T-helper 17 cell (primary cell): ENCODE measurements at places on chromosomes 5 and 9. TPM values are rescaled to one million over a fixed set of nuclear protein-coding genes. Genes with fewer than 3 reads are reported as not detected.

DNA sequence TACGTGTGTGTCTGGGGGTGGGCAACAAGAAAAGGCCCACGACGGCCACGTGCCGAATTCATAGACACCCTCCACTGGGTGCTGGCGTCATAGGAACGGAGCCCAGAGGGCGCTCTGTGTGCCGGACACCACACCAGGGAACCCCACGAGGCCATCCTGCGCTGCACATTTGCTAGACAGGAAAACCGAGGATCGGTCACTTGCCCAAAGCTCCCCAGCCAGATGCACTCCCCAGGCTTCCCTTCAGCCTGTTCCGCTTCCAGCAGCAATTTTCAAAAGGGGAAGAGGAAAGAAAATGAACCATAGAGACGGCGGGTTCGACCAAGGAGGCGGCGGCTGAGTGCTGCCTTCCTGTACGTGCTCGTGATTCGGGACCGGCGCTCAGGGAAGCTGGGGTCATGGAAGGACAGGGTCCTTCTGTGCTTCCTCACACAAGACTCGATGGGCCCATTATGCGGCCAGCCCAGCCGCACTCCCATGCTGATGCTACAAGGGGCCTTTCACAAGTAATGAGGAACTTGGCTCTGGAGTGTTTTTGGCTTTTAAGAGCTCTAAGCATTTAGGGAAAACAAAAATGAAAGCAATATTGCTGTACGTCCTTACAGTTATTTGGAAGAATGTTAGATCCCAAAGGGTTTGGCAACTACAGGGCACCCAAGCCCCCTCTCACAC is 124.6 kb upstream of the SARDH start:
- H3K4me1 ChIP-seq, result peaks cover 2% of the 10 kb centered on the region
- H3K27ac ChIP-seq, result no peak overlapping the region
- no peaks in the 10 kb centered on the region for H3K27me3 ChIP-seq

SH3PXD2B gene
- 0.21 TPM for total RNA-seq

- no peak overlapping the region for H3K27ac ChIP-seq
- H3K36me3 ChIP-seq, result no peaks in the 10 kb centered on the region
- no peaks in the 10 kb centered on the region for H3K4me1 ChIP-seq
- no peak overlapping the region for H3K4me3 ChIP-seq
These were observed 339.0 kb upstream of the WWC1 start for GRCh38 chr5:167952278-167952995.

DNA sequence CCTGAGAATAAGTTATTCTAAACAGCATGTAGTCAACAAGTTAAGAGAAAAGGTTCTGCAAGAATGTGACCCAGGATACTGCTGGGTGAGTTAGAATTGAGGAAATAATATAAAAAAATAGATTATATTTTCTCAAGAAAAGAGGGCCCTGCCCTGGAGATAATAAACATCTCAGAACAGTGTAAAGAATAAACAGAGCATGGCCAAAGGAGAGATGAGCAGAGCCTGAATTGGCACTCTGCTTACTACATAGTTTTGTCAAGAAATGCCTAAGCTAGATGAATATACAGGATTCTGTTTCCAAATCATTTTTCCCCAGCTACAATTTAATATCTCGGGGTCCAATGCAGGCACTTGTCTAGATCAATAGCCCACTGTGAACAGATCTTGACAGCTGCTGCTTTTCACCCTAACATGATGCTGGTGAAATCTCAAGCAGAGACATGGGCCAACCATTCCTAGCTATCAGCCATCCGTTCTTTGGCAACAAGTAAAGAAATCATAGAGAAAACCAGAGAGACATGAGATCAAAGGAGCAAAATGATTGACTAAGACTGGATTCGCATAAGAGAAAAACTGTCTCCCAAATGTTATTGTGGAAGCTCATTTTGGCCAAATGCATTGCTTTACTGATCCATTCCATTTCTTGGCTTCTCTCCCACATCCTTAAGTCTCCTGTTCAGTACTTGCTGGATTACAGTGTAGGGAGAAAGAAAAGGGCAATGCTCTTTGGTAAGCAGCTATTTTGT is 173.2 kb downstream of the PRELID2 start:
- DNase-seq, result no peak
- no peaks in the 10 kb centered on the region for H3K36me3 ChIP-seq
- no peak overlapping the region for H3K4me3 ChIP-seq
- H3K4me1 ChIP-seq, result no peaks in the 10 kb centered on the region
- peaks cover 4% of the 10 kb centered on the region for H3K27me3 ChIP-seq
- no peak overlapping the region for H3K27ac ChIP-seq

- H3K4me1 ChIP-seq, result no peaks in the 10 kb centered on the region
- no peak overlapping the region for H3K4me3 ChIP-seq
- no peak overlapping the region for H3K27ac ChIP-seq
- H3K36me3 ChIP-seq, result no peaks in the 10 kb centered on the region
These were observed 289.6 kb downstream of the SEC61B start for GRCh38 chr9:99511723-99512122.

- peaks cover 12% of the 10 kb centered on the region for H3K4me1 ChIP-seq
- peaks cover 3% of the 10 kb centered on the region for H3K36me3 ChIP-seq
- peaks cover 33% of the 10 kb centered on the region for H3K27me3 ChIP-seq
These were observed 889 bp downstream of the PDLIM4 start for GRCh38 chr5:132258102-132259068.

GRCh38 chr5:158812408-158812807 is 287.3 kb downstream of the EBF1 start:
- H3K36me3 ChIP-seq, result peaks cover 2% of the 10 kb centered on the region
- peaks cover 4% of the 10 kb centered on the region for H3K4me1 ChIP-seq
- H3K27ac ChIP-seq, result no peak overlapping the region
- no peak for DNase-seq

ENTPD2 gene
- not detected for total RNA-seq

GRCh38 chr9:95048225-95049087 is 269.1 kb downstream of the FANCC start:
- H3K27ac ChIP-seq, result no peak overlapping the region
- H3K4me1 ChIP-seq, result peaks cover 7% of the 10 kb centered on the region
- no peaks in the 10 kb centered on the region for H3K36me3 ChIP-seq
- H3K4me3 ChIP-seq, result peak overlapping the region; percentile 79
- H3K27me3 ChIP-seq, result peaks cover 7% of the 10 kb centered on the region

DNA sequence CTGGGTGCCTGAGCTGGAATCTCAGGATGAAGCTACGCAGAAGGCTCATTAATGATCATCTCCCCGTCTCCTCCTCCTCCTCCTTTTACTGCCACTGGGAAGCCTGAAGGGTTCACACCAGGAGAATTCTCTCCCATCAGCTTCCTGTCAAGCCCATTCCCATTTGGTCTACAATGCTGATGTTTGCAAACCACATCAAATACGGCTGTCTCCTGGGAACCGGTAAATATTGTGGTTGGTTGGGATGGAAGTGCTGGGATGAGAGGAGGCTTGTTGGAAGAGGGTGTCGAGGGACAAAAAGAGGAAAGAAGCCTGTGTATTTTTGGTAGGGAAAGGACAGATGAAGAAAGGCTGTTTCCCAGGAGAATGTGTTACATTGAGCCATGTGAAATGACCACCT is 13.2 kb upstream of the S1PR3 start:
- no peak overlapping the region for H3K4me3 ChIP-seq
- H3K27ac ChIP-seq, result no peak overlapping the region
- peaks cover 6% of the 10 kb centered on the region for H3K27me3 ChIP-seq
- no peaks in the 10 kb centered on the region for H3K36me3 ChIP-seq
- H3K4me1 ChIP-seq, result no peaks in the 10 kb centered on the region

PTGES gene
- 0.15 TPM for total RNA-seq

- H3K36me3 ChIP-seq, result peaks cover 4% of the 10 kb centered on the region
- H3K27me3 ChIP-seq, result no peaks in the 10 kb centered on the region
- DNase-seq, result no peak
- no peak overlapping the region for H3K4me3 ChIP-seq
- no peak overlapping the region for H3K27ac ChIP-seq
These were observed 227.8 kb upstream of the SLC24A2 start for GRCh38 chr9:20016611-20017010.

DNA sequence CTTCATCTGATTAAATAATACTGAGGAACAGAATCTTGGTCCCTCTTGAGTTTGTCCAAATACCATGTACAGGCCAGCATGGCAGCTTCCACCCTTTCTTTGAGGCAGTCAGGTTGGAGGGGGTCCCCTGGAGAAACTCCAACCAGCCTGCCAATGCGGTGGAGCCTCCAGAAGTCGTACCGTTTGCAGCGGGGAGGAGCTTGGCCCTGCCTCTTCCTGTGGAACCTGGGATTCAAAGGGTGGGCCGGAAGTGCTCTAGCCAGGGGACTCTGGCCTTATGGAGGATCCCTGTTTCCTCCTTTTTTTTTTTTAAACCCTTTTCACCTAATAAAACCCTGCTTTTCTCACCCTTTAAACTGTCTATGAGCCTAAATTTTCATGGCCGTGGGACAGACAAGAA is 216.3 kb upstream of the ZNF608 start:
- H3K27ac ChIP-seq, result no peak overlapping the region
- H3K27me3 ChIP-seq, result no peaks in the 10 kb centered on the region
- no peak overlapping the region for H3K4me3 ChIP-seq
- DNase-seq, result no peak
- H3K4me1 ChIP-seq, result no peaks in the 10 kb centered on the region

F2RL1 gene
- total RNA-seq, result 1.1 TPM

GRCh38 chr9:8883321-8883720 is 1083.7 kb upstream of the DMAC1 start:
- DNase-seq, result no peak
- H3K4me1 ChIP-seq, result no peaks in the 10 kb centered on the region
- H3K4me3 ChIP-seq, result no peak overlapping the region
- peaks cover 12% of the 10 kb centered on the region for H3K27me3 ChIP-seq
- H3K36me3 ChIP-seq, result no peaks in the 10 kb centered on the region

CCL27 gene
- not detected for total RNA-seq

GRCh38 chr9:19946441-19947109 is 157.7 kb upstream of the SLC24A2 start:
- H3K36me3 ChIP-seq, result no peaks in the 10 kb centered on the region
- no peak for DNase-seq
- no peak overlapping the region for H3K4me3 ChIP-seq
- peaks cover 4% of the 10 kb centered on the region for H3K4me1 ChIP-seq

HTR4 gene
- total RNA-seq, result not detected

PCSK1 gene
- not detected for total RNA-seq

GRCh38 chr5:111259636-111260035 is 35.5 kb downstream of the CAMK4 start:
- peaks cover 35% of the 10 kb centered on the region for H3K4me1 ChIP-seq
- H3K27ac ChIP-seq, result no peak overlapping the region
- no peak for DNase-seq
- peaks cover 4% of the 10 kb centered on the region for H3K36me3 ChIP-seq
- no peaks in the 10 kb centered on the region for H3K27me3 ChIP-seq
- no peak overlapping the region for H3K4me3 ChIP-seq

DNA sequence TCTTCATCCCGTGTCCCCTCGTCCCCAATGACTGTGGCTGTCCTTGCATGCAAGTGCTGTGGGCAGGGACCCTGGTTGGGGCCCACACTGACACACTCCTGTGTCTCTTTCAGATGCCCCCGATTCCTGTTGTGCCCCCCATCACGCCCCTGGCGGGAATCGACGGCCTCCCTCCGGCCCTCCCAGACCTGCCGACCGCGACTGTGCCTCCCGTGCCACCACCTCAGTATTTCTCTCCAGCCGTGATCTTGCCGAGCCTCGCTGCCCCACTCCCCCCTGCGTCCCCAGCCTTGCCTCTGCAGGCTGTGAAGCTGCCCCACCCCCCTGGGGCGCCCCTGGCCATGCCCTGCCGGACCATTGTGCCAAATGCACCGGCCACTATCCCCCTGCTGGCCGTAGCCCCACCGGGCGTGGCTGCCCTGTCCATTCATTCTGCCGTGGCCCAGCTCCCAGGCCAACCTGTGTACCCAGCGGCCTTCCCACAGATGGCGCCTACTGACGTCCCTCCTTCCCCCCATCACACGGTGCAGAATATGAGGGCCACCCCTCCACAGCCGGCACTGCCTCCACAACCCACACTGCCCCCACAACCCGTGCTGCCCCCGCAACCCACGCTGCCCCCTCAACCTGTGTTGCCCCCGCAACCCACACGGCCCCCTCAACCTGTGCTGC is 75.0 kb downstream of the WNK2 start:
- no peak for DNase-seq
- H3K4me1 ChIP-seq, result peaks cover 2% of the 10 kb centered on the region
- H3K36me3 ChIP-seq, result no peaks in the 10 kb centered on the region

DNA sequence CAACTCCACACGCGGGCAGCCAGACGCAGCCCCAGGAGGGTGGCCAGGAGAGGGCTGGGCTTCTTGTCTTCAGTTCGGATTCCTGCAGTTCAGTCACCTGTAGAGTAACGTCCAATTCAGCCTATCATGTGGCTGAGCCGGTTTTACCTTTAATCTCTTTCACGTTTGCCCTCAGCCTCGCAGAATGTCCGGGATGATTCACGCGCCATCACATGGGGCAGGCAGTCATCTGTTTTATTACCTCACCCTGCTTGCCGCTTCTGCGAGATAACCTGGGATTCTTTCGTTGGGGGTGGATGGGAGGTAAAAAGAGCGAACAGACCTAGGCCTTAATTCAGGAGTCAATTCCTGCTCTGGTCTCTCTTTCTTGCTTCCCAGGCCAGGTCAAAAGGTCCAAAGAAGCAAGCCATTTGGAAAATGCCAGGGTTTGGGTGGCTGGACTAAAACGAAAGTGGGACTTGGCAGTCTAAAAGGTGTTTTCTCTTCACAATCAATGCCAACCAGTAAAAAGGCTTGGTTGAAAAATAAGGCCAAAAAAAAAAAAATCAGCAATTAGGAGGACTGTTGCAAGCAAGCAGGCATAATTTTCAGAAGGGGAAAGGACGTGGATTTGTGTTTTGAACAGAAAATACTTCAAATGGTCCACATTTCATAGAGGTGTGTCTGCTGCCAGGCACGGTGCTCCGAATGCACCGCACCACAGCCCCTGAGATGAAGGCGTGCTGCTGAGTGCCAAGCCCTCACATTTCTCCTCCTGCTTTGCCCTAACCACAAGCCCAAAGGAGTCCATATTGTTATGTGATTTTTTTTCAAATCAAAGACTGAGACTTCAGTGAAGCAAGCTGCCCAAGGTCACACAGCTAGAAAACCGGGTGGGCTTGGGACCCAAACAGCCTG is 2.8 kb upstream of the WWC1 start:
- peaks cover 13% of the 10 kb centered on the region for H3K4me1 ChIP-seq
- no peaks in the 10 kb centered on the region for H3K27me3 ChIP-seq
- no peak for DNase-seq

PCDHB15 gene
- total RNA-seq, result 0.10 TPM
